ENCODE measurements at places on chromosomes 11 and 22.
A peak's percentile ranks its signal among the peaks of the same experiment; 100 is the strongest.

DNA sequence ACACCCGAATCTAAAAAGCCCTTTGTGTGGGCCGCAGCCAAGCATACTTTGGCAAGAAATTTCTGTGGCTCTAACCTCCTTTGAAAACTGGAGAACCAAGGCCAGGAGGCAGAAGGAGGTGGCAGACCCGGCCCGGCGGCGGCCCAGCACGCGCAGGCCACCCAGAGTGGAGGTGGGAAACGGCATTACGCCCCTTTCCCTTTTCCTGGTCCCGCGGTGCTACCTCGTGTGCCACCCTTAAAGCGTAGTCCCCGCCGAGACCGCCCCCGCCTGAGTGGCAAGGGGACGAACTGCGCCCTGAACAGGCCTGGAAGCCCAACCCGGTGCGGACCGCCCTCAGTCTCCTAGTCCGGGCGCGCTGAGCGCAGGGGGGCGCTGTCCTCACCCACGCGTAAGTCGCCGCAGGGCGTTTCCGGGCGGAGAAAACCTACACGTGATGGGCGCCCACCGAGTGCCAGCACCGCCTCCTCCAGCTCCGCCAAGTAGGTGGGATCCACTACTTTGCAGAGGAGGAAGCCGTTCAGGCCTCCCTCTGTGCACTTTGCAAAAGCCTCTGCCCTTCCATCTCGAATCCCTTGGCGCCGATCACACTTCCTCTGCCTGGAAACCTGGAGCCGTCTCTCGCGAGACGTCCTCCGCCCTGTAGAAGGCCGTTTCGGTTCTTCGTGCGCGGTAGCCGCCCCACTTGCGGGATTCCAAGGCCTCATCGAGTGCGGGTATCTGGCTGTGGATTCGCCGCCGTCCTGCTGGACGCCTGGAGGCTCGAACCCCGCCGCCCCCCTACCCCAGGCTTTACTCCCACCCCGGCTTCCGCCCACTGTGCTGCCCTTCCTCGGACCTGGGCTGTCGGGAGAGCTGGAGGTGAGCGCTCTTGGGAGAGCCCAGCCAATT is at the start of gene ACCS:
Gene ACCS (plus strand): TSS at position 430 of the 891 bp plus-strand sequence. CDS start 1,358 bp downstream, outside the sequence.
- peak; percentile 96 for DNase-seq

DNA sequence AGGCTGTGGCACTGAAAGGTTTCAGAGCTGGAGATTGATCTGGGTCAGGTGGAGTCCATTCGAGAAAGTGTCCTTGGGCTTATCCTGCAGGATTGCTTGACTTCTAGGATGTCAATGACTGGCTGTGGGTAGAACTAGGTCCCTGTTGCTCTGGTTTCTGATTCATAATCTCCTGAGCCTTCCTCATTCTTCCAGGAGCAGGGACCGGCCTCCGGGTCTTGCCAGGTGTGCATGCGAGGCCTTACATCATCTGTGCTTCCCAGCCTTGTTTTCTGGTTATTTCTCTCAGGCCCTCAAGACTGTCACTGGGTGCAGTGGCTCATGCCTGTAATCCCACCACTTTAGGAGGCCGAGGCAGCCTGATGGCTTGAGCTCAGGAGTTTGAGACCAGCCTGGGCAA is 33.3 kb upstream of the SORL1-AS1 start:
- no peak for DNase-seq

- no peak for DNase-seq
Observed at GRCh38 chr11:117600234-117600783, 196.7 kb downstream of the DSCAML1 start.

GRCh38 chr22:29860006-29860766 is 22.1 kb upstream of the ASCC2 start:
- no peak for DNase-seq

- DNase-seq = no peak
Observed at GRCh38 chr11:43523632-43524031, 156.9 kb upstream of the HSD17B12 start.

- no peak for DNase-seq
Observed at GRCh38 chr11:34754171-34754823, 133.4 kb downstream of the EHF start.

DNA sequence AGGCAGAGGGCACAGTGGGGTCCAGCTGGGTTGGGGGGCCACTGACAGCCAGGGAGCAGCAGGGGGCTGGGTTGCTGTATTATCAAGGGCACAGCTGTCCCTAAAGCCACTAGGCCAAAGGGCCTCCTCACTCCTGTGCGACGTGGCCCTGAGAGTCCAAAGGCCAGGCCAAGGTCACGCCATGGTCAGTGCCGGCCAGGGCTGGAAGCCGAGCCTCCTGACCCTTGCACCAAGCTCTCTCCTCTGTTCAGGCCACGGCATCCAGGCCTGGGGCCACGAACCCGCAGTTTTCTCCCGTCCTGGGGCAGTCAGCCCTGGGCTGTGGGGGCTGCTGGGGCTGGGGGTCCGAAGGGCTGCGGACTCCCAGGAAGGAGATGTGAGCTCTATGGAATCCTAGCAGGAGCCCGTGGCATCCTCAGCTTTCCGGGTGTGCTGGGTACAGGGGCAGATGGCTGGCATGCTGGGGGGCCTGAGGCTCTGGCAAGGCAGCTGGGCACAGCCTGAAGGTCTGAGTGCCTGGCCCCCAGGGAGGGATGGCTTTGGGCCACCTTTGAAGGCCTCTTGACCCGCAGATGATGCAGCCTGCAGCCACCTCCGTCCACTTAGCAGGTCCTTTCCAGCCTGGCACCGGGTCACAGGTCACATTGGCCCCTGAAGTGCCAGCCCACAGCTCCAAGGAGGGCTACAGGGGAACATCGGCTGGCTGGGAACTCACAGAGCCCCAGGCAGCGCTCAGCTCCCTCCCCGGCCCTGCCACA is 17.3 kb upstream of the PPARA start:
- no peak for DNase-seq

DNA sequence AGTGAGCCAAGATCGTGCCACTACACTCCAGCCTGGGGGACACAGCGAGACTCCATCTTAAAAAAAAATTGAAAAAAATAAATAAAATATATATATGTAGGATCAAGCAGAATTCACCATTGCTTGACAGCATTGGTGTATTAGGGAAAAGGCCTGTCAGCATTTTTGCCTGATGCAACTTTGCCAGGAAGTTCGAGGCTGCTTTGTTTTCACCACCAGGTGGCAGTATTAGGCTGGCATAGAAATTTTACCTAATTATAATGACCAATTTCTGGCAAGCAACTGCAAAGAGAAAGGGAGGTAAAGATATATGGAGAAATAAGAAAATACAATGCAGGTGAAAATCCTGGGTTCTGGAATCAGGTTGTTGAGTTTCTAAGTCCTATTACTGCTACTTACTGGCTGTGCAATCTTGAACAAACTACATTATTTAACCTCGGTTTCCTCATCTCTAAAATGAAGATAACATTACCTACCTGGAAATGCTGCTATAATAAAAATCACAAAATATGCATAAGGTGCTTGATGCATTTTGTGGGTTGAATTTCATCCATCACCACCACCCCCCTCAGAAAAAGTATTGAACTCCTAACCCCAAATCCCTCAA is 24.7 kb downstream of the LAYN start:
- DNase-seq = peak; percentile 85

- DNase-seq = peak; percentile 72
Observed at GRCh38 chr11:35236667-35237003, 97.7 kb downstream of the CD44 start.

DNA sequence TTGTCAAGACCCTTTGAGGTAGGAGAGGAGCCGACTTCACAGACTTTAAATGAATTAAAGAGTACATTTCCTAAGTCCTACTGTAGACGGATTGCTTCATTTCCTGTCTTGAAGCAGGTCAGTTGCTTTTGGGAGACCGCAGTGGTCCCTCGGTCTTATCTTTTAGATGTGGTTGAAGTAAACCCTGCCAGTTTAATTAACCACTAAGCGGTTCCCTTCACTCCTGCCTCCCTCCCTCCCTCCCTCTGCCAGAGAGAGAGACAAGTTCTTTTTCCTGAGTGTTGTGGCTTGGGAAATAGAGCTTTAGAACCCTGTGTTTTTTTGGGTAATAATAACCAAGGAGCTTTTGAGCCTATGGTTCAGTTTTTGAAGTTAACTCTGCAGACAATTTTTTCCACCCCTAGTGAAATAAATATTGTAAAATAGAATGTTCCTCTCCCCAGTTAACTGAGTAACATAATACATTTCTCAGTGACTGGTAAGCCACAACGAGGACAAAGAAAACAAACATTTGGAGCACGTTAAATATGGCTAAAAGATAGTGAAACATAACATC is 147.5 kb downstream of the LDLRAD3 start:
- DNase-seq = peak; percentile 88

DNA sequence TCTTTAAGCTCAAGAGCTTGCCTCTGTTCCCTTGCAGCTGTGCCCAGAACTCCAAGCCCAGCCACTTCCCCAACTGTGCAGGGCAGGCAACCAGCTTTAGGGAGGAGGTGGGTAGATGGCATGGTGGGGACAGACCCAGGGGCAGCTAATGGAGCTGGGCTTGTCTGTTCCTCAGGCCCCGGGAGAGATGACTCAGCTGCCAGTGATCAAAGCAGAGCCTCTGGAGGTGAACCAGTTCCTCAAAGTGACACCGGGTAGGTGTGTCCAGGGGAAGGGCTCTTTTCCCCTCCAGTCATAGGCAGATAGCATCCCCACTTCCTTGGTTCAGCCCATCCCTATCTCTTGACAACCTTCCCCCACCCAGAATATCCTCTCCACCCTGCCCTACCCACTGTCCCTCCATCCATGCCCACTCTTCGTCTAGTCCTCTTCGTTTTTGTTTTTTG is 32.4 kb downstream of the CREB3L1 start:
- DNase-seq = no peak
